ENCODE measurements at places on chromosomes 1 and 21.

GRCh38 chr1:61253912-61254633 is 171.7 kb downstream of the NFIA start:
- DNase-seq, result no peak

GRCh38 chr1:19169642-19170041 is 40.4 kb downstream of the UBR4 start:
- no peak for DNase-seq

DNA sequence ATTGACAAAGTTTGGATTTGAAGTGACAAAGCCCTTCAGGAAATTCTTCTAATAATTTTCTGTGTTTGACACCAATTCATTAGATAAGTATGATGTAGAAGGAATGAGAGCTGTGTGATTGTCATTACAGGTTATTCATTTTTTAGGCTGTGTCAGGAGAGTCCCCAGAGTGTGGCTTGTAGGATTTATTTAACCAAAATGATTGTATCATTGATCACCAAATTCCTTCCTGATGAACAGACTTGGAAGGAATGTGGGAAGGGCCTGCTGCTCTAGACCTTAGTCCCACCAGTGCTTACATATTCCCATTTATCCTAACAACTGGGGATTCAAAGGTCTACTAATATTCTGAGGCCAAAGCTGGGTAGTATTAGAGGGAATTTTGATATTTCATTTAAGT is 383.3 kb upstream of the KAZN start:
- peak; percentile 66 for DNase-seq

GRCh38 chr1:119739150-119739549 is 27.4 kb downstream of the PHGDH start:
- DNase-seq, result no peak

DNA sequence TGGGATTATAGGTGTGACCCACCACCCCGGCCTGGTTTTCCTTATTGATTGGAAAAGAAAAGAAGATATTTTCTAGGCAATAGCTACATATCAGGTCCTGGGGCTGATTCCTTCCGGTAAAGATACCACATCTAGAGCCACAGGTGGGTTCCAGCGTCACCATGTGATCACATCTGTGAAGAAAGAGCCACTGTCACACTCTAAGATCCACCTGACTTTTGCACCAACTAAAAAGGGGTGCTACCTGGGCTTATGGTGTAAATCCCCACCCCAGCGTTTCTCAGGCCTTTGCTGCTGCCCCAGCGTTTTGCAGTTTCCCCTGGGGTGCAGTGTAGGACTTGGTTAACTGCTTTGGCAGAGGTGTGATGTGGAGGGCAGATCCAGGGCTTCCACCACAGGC is 22.3 kb upstream of the PDE9A start:
- no peak for DNase-seq

- no peak for DNase-seq
These were observed 57.5 kb upstream of the PLPPR5 start for GRCh38 chr1:99062192-99062591.

DNA sequence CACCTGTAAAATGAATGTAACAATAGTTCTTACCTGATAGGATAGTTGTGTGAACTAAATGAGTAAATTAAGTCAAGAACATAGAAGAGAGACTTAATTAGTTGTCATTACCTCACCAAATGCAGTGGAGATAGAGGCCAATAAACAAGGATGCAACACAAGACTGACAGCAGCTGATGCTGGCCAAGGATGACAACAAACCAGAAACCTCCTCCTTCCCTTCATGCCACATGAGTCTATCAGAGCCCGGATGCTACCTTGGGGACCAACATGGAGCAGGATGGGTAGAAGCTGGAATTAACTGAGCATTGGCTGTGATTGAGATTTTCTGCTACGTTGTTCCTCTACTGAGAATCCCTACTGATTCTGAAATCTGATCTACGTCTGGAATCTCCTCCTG is 30.3 kb upstream of the USP1 start:
- no peak for DNase-seq

DNA sequence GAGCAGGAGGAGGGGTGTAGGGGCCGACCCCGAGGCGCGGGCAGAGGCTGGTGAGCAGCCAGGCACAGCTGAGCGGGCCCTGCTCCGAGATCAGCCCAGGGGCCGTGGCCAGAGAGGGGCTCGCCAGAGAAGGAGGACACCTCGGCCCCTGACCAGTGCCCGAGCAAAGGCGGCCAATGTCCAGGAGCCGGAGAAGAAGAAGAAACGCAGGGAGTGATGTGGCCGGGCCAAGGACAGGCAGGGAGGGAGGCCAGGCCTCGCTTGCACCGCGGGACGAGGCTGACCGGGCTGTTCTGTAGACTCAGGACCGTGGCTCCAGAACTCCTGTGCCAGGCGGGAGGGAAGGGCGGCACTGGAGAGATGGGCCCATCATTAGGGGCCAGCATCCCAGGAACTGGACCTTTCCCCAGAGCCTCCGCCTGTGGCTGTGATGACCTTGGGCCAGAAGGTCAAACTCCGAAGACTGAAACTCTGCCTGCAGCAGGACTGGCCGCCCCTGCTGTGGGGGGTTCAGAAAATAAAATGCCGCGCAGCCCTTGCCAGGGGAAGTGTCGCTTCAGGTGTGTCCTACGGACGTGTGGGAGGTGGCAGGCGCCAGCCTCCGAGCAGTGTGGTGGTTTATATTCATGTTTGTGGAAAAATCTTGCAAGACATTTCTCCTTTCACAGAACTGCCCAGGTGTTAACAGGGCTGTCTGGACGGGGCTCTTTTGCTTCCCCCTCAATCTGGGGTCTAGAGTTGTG is 14.4 kb downstream of the RRP1 start:
- DNase-seq, result no peak

- no peak for DNase-seq
These were observed 8.7 kb upstream of the LRRC71 start for GRCh38 chr1:156911577-156912298.

DNA sequence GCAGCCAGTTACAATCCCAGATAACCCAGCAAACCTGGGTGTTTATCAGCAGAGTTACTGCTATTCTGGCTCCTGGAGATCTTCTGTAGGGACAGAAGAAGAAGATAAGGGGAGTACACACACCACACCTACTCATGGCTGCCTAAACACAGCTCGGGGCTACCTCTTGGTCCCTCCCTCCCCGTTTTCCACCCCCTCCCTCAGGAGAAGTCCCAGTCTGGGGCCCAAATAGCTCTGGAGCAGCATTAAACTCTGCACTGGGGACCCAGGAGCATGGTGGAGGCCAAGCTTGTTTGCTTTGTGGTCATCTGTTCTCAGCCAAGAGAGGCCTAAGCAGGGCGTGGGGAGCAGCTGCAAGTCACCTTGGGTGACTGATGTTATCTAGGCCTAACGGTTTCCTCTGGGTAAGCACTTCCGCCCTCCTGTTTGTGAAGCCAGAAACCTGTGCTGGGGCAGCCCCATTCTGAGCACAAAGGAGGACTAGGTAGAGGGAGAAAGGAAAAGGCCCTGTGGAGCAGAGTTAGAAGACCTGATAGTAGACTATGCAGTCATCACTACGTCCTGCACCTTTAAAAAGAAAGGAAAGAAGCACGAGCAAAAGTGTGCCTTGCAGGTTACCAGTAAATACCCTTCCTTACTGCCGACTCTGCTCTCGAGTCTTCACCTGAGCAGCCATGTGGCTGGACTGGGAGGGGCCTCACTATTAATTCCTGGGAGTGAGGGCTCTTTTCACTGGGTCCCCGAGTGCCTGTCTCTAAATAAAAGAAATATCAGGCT is 2.0 kb upstream of the RCSD1 start:
- DNase-seq, result no peak

- DNase-seq, result no peak
These were observed 80.1 kb upstream of the PTGFR start for GRCh38 chr1:78410643-78411042.

GRCh38 chr1:13801655-13802486 is 101.9 kb downstream of the PRDM2 start:
- DNase-seq, result no peak

- no peak for DNase-seq
These were observed 29.0 kb downstream of the STUM start for GRCh38 chr1:226577401-226578180.

GRCh38 chr1:226736908-226737818 is 1.9 kb downstream of the ITPKB start:
- peak; percentile 47 for DNase-seq

GRCh38 chr1:236853921-236854604 is 59.0 kb downstream of the MTR start:
- DNase-seq, result peak; percentile 70

- no peak for DNase-seq
These were observed 347.5 kb downstream of the VAV3 start for GRCh38 chr1:107617456-107617855.
